Posterior vena cava (tissue), 2 donors: ENCODE measurements at places on chromosomes 11 and 22. TPM values are rescaled to one million over a fixed set of nuclear protein-coding genes. Genes with fewer than 3 reads are reported as not detected.
A peak's percentile ranks its signal among the peaks of the same experiment; 100 is the strongest.

DNA sequence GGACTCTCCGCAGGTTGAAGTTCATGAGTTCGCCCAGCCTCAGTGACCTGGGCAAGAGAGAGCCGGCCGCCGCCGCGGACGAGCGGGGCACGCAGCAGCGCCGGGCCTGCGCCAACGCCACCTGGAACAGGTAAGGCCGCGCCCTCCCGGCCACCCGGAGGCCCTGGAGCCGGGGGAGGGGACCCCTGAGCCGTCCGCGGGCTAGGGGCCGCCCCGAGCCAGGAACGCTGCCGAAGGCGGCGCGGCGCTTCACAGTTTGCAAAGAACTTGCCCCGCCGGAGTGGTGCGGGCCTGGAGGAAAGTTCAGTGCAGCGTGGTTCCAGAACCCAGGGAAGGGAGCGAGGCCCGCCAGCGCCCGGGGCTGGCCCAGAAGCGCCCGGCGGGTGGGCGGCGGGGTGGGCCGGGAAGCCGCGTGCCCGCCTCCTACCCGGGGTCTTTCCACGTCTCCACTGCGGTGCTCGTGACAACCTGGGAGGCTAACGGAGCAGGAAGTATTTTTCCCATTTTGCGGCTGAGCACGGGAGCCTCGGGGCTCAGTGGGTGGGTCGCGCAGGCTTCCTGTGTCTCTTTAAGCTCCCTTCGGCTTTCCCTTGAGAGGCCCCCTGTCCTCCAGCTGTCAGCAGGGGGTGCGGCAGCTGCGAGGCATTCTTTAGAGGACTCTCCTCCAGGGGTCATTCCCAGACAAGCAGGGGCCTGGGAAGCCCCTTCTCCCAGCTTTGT, 635 bp downstream of the PRR5 start:
- no peak for DNase-seq

DNAJB7 gene
- not detected for total RNA-seq

DNA sequence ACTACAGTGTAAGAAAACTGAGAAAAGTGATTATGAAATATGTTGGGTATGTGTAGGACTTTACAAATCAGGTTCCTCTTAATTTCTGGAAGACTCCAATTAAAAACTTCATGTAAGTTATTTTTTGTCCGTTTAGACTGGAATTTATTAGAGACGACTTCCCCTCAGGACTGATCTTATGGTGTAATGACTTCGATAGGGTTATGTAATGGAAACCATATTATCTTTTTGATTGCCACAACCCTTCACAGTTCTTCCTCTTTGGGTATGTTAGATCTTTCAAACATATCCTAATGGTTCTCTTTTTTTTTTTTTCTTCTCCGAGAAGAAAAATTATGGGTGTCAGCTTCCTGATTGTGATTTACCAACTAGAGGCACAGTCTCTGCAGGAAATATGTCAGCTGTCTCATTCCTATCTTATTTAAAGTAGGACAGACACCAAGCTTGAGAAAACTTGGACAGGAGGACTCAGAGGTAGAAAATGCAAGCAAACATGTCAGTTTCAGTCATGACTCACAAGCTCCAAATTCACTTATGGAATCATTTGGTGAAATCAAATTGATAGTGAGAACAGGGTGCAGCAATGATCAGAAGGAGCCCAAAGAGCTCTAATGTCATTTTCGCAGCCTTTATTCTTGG, 11.1 kb upstream of the LDLRAD3 start:
- DNase-seq: no peak

NOL12 gene
- 13.8 TPM for total RNA-seq

DNA sequence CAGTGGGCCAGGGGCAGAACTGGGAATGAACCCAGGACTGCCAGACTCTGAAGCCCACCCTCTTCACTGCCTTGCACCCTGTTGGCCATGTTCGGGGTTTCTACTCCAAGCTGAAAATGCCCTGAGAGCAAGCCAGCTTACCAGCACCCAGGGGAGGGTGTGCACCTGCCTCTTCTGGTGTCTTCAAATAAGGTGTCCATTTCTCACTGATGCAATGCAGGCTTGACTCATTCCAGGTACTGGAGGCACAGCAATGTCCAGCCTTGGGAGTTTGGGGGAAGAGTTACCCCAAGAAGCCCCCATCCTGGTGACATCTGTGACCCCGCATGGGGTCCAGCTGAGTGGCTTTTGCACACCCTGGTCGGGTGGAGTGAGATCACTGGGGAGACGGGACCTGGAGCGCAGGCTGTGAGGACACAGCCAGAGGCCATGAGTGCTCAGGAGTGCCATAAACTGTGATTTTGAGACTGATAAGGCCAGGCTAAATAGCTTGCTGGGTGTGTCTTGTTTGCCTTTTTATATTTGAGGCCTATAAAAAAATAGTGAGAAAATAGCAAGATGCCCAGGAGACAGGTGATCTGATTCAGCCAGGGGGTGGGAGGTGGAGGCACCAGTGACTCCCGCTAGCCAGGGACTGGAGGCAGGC, 4.6 kb upstream of the CERK start:
- DNase-seq: no peak

DNA sequence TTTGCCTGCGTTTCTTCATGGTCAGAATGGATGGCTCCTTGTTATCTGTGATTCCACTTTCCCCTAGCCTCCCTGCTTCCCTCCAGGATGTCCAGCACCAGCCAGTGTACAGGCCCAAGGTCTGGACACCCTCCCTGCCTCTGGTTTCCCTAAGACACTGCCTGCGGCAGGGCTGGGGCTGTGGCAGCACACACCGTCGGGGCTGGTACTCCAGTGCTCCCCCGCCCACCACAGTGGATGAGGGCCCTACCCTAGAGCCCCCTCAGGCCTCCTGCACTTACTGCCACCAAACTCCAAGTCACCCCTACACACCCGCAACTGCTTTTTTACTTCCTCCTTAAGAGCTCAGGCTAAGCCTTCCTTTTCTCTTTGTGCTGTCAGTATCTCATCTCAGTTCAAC, 28.9 kb downstream of the ZNF214 start:
- DNase-seq: no peak

DNA sequence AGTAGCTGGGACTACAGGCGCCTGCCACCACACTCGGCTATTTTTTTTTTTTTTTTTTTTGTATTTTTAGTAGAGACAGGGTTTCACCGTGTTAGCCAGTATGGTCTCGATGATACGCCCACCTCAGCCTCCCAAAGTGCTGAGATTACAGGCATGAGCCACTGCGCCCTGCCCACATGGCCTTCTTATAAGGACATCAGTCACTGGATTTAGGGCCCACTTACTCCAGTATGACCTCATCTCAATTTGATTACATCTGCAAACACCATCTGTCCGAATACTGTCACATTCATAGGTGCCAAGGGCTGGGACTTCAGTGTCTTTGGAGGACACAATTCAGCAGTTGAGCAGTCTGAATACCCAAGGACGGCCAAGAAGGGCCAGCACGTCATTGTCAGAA, 8.2 kb upstream of the PRR5 start:
- no peak for DNase-seq

- no peak for DNase-seq
These were observed 16.0 kb upstream of the DKK3 start for GRCh38 chr11:12024254-12024926.

POU2AF1 gene
- 0.23 TPM for total RNA-seq

DNA sequence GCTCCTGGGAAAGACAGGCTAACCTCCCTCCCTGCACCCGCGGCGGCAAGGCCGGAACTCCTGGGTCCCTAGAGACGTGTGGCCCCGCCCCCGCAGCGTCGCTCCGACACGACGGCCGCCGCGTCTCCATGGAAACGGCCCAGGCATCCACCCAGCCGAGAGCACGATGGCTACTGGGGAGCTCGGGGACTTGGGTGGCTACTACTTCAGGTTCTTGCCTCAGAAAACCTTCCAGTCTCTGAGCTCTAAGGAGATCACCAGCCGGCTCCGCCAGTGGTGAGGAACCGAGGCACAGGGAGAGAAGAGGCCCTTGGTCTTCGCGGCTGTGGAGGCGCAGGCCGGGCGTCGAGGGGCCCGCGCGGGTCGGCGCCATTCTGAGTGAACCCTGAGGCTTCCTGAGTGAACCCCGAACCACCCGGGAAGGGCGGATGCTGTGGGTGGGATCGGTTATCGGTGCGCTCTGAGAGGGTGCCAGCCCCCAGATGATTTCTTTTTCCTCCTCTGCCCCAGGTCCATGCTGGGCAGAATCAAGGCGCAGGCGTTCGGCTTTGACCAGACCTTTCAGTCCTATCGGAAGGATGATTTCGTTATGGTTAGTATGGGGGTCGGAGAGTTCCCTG, at the start of gene CFAP300:
Gene CFAP300 (plus strand): TSS at position 133 of the 620 bp plus-strand sequence. CDS start 34 bp downstream, at position 167.
- DNase-seq: peak; percentile 97

SLC25A18 gene
- total RNA-seq: 0.76 TPM

OR10D3 gene
- total RNA-seq: not detected

RGL4 gene
- 0.24 TPM for total RNA-seq

FOLH1 gene
- total RNA-seq: 2.5 TPM

DNA sequence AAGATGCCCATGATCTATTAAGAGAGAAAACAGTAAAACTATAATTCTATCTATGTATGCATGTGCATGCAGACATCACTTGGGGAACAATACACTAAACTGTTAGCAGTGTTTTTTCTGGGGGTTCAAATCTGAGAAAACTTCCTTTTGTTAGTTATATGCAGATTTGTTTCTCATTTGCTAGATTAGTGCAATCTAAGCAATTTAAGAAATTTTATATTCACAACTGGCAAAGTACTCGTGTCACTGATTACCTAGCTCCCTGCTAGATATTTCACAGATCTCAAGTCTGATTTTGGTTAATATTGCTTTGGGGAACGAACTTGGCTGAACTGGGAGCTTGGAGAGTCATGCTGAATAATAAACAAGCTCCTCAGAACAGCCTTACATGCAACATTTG, 14.9 kb upstream of the OSBP start:
- no peak for DNase-seq

- no peak for DNase-seq
These were observed 2.0 kb downstream of the ATXN10 start for GRCh38 chr22:45673482-45674175.

LMNTD2 gene
- 0.43 TPM for total RNA-seq

RAB39A gene
- total RNA-seq: 2.5 TPM

DNA sequence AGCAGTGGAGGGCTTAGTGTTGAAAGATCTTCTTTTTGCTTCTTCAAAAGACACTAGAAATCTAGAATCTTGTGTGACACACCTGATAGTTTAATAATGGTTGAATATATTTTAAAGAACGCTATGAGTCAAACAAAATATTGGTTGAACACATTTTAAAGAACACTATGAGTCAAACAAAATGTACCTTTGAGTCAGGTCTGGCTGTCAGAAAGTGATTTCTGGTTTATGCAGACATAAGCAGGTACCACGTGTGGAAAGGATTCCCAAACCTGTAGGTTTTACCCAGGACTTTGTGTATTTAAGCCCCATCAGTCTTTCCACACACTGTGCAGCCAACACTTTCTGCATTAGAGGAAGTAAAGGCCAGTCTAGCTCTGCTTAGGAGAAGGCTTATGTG, 366.7 kb upstream of the TENM4 start:
- DNase-seq: no peak

DNA sequence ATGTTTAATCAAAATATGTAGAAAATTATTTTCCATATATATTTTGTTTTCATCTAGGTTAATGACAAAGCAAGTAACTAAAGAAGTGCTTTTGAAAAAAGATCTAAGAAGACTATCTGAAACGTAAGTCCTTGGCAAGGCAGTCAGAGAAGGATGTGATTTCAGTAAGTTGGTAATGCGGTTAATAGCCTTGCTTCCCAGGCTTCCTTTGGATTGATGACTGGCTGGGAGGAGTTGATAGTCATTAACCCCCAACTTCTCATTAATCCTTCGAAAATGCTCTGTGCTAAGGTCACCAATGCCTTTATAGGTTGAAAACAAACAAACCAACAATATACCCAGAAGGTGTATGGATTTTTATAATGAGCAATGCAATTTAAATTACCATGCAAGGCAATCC, 1326.5 kb downstream of the LRRC4C start:
- no peak for DNase-seq

SLC6A5 gene
- not detected for total RNA-seq

CASP5 gene
- total RNA-seq: 0.42 TPM

- DNase-seq: no peak
These were observed 45.3 kb upstream of the CD82 start for GRCh38 chr11:44519989-44520737.

DNA sequence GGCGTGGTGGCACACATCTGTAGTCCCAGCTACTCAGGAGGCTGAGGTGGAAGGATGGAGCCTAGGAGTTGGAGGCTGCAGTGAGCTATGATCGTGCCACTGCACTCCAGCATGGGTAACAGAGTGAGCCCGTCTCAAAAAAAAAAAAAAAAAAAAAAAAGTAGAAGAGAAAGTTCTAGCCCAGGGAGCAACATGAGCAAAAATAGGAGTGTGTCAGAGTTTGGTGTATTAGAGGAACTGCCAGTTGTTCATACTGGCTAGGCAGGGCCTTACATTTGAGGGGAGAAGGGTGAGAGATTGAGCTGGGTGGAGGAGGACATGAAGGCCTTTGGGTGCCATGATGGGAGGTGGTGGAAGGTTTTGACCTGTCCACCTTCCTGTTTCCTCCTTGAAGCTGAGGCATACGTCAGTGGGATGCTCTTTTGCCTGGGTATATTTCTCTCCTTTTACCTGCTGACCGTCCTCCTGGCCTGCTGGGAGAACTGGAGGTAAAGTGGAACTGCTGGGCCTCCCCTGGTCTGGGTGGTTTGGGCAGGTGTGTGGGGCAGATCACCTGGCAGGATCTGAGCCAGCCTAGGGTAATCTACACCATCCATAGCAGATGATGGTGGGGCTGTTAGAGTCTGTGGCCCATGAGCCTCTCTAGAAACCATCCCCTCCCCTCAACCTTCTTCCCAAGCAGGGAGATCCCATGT, 7.3 kb downstream of the SIDT2 start:
- peak; percentile 62 for DNase-seq

REXO2 gene
- 132 TPM for total RNA-seq

NXPE2 gene
- total RNA-seq: 0.57 TPM

DNA sequence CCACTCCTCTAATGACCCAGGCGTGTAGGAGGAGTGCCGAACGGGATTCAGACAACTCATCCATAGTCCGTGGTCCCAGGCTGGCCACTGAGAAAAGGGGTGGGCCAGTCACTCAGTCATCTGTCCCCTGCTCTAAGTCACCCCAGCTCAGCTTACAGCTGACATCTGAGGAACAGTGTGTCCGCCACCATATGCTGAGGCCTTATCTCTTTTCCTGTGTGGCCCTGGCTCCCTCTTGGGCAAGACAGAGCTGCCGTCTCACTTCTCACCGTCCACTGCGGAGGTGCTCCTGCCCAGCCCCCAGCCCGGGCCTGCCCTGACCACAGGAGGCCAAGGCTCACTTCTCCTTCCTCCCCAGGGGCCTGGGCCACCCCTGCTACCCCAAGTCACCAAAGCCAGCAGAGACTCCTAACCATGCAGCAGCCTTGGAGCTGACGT, 6.8 kb downstream of the CCDC86 start:
- DNase-seq: no peak

DNA sequence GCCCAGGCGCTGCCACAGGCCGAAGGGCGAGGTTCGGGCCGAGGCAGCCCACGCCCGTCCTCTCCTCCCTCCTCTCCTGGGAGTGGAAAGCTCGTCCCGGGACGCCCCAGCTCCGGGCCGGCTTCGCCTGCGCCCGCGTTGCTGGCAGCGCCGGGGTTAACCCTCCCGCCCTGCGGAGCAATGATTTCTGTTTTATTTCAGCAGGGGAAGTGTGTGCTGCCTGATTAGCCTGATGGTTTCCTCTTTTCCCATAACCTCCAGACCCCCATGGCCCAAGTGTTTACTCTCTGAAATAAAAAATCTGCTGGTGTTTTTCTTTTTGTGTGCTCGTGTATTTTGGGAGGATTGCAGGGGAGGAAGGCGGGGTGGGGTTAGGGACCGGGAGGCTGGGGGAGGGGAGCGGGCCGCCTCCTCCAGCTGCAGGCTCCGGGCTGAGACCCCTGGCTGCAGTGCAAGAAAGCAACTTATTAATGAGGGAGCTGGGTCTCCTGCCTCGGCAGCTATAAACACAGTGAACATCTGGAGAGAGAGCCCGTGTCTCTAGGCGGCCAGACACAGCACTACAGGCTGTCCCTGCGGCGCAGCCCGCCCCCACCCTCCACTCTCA, 38.6 kb downstream of the ETS1 start:
- peak; percentile 84 for DNase-seq
